Left renal pelvis (tissue), 4 donors: ENCODE measurements at places on chromosomes 11 and 22.
A peak's percentile ranks its signal among the peaks of the same experiment; 100 is the strongest.

DNA sequence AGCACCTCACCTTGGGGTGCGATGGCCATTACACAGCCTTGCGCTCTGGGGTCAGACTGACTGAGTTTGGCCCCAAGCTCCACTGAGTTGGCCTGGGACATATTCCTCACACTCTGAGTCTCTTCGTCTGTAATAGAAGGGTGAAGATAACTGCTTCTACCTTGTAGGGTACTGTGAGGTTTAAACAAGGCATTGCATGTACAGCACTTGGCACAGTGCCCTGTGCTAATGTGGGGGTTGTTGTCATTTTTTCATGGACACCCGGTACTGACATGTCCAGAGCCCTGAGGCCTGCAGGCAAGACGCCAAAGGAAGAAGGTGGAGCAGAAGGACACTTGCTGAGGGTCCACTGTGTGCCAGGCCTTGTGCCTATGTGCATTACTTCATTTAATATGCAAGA, 50.7 kb downstream of the OTOG start:
- DNase-seq = no peak

DNA sequence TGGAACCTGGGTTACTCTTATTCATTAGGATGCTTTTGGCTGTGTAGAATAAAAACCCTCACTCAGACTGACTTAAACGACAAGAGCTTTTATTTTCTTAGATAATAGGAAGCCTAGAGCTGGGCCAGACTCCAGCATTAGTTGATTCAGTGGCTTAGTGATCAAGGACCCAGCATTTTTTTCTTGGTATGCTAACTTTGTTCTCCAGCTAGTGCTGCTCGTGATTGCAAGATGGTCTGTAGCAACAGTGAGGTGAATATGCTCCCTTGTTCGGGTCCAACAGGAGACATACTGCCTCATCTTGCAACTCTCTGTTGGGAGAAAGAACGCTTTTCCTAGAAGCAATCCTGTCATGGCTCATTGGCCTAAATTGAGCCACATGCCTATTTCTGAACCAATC, 33.4 kb downstream of the INSC start:
- DNase-seq = no peak

- DNase-seq = no peak
Measured at GRCh38 chr11:113505541-113506375, 30.6 kb upstream of the DRD2 start.

DNA sequence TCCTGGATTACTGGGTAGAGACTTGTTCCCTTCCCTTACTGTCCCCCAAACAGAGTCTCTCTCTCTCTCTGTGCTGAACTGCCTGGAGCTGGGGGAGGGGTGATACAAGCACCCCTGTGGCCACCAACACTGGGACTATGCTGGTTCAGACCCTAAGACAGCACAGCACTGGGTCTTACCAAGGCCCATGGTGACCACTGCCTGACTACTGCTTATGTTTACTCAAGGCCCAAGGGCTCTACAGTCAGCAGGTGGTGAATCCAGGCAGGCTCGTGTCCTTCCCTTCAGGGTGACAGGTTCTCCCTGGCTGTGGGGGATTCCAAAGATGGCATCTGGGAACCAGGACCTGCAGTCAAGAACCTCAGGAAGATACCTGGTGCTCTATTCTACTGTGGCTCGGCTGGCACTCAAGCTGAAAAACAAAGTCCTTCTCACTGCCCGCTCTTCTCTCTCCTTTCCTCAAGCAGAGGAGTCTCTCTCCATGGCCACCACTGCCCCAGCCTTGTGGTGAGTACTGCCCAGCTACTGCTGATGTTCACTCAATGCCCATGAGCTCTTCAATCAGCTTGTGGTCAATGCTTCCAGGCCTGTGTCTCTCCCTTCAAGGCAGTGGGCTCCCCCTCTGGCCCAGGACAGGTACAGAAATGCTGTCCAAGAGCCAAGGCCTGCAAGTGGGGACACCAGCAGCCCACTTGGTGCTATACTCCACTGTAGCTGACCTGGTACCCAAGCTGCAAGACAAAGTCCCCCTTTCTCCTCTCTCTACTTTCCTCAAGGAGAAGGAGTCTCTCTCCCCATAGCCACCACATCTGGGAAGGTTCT, 41.8 kb upstream of the SHANK2 start:
- no peak for DNase-seq

GRCh38 chr11:73203790-73204189, 14.3 kb upstream of the P2RY2 start:
- DNase-seq = no peak

GRCh38 chr11:111044751-111045406, 200.6 kb upstream of the POU2AF2 start:
- DNase-seq = no peak

GRCh38 chr11:123480290-123480815, 50.3 kb downstream of the GRAMD1B start:
- DNase-seq = no peak

- no peak for DNase-seq
Measured at GRCh38 chr11:46903846-46904245, 14.5 kb downstream of the LRP4 start.

GRCh38 chr22:38314933-38315822, 2.1 kb downstream of the CSNK1E start:
- DNase-seq = no peak

DNA sequence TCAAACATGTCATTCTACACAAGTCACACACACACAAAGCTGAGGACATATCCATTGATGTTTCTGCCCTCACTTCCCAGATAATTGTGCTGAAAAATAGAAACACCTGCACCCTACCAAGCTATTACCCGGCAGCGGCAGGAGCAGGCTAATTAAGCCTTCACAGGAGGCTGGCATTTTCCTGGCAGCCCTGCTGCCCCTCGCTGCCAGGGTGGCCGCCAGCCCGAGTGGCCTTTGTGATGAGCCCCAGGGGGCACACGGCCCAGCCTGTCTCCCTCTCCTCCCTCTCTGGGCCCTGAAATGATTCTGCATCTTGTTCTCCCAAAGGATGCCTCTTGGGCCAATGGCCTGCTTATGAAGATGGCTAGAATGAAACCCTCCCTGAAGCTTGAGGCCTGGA, 76.2 kb upstream of the TP53I11 start:
- no peak for DNase-seq

GRCh38 chr11:64028398-64029115, 7.2 kb upstream of the FLRT1 start:
- DNase-seq = no peak

- no peak for DNase-seq
Measured at GRCh38 chr22:37209140-37209845, 3.0 kb downstream of the SSTR3 start.

DNA sequence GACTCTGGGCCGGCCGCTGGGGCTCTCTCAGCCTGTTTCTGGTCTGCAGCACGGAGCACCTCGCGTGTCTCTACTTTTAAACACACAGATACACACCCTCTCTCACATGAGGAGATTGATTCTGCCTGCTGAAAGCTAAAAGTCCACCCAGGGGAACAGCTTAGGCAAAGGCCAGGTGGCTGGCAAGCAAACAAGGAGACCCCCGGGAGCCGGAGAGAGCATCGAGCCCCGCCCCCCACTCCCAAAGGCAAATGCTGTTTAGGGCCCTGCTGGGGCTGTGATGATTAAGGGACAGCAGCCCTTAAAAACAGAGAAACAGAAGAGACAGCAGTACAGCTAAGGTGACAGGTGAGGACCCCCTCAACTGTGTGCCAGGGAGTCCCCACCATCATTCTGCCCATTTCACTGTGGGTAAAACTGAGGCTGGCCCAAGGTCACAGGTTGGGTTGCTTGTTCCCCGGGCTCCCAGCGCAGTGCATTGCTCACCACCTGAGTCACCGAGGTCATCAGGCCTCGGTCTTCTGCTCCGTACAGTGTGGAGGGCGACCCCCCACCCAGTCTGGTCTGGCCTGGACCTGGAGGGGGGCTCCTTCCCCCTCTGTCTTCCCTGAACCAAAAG, 6.8 kb downstream of the CABP7 start:
- no peak for DNase-seq

DNA sequence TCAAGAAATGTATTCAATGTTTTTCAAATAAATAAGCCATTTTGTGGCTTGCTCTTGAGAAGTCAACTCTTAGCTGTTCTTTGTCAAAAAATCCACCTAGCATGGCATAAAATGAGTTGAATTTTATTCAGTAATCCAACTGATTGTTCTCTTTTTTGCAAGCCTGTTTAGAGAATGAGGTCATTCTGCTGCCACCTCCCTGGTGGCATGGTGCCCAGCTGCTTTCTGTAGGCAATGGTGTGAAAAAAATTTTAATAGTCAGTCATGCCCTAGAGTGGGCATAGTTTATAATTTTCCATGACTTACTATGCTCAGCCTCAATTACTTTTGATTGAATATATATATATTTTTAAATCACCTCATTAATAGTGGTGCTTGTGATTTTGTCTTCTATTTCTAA, 177.2 kb downstream of the INSC start:
- no peak for DNase-seq

GRCh38 chr11:390175-390574, 3.8 kb upstream of the PKP3 start:
- DNase-seq = no peak

DNA sequence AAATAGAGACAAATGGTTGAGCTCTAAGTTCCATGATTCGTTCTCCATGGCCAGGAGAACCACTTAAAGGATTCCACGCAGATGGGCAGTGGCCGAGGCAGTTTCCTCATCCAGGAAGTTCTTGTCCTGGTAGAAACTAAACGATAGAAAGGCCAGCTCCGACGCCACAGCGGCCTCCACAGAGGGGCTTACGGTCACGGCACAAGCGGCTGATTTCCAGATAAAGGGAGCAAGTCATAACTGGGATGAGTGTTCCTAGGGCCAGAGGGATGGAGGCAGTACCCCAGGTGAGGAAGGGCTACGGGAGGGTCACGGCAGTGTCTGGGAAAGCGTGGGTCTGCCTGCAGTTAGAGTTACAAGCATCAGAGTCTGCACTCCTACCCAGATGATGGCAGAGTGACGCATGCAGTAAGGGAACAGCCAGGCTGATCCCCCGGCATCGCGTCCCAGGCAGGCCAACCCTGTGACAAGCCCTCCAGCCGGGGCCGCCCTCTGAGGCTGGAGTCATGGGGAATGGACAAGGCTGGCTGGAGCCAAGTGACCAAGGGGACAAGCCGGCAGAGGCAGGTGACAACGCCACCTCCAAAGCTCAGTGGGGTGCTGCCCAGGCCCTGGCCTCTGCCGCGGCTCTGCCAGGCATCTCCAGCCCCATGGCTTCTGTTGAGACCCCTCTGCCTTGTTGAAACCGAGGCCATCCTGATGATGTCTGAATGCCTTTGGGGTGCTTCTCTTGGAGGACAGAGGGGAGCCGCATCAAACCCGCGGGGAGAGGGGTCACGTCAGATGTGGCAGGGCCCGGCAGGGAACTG, 475.1 kb downstream of the BRD1 start:
- DNase-seq = no peak

DNA sequence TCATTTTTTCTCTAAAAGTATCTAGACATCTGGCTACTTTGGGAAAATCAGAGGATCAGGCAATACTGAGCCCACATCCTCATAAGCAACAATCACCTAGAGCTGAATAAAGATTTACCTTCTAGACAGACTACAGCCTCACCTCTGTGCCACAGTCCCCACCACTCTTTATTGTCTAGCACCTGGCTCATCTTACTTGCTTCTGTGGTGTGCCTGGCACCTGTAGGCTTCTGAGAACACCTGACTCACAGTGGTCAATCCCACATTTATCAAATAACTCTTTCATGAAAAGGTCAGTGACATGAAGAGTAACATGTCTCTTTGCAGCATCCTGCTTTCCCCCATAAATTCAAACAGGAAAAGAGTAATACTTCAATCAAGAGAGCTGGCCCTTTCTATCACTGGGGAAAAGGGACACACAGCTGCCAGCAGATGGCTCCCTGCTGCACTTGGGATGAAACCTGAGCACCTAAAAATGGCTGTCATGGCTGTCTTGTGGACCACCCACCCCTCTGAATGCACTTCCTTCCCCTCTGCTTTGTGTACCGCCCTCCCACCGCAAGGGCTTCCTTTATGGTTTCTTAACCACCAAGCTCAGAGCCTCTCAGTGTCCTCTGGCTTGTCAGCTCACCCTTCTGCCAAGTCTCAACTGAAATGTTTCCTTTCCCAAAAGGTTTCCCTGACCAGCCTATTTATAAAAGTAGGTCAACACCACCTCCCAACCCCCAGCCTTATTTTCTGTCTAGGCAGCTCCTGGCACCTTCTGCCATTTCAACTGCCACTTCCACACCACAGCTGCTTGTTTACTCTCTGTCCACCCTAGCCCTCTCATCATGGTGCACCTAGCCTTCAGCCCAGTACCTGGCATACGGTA, 9.3 kb downstream of the TFIP11 start:
- no peak for DNase-seq

DNA sequence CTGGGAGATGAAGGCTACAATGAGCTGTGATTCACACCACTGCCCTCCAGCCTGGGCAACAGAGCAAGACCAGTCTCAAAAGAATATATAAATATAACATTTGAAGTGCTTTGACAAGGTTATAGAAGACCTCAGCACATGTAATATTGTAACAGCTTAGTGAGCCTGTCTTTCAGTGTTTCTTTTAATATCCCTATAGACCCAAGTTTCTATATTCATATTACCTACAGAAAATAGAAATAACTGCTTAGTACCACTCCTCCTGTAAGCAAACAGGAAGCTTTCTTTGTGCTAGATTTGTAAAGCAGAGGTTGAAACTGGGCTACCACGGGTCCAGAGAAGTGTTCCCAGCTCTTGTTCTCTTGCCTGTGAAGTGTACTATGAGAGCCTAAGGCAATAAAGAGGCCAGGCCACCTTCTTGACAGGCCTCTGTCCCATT, 68.2 kb downstream of the PPP2R1B start:
- DNase-seq = no peak

DNA sequence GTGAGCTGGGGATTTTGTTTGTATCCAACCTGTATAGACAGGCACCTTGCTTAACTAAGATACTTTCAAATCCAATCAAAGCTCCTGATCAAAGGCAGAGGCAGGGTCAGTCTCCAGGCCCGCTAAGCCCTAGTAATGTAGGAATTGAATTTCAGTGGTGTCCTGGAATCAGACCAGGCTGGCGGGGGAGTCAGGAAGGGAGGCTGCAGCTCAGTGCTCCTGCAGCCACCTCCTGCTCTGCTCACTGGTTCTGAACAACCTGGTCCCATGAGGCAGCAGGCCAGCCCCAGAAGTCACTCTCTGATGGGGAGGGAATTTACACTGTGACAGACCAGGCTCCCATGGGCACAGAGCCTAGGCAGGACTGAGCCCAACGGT, 38.5 kb upstream of the GALNT18 start:
- DNase-seq = peak; percentile 12

DNA sequence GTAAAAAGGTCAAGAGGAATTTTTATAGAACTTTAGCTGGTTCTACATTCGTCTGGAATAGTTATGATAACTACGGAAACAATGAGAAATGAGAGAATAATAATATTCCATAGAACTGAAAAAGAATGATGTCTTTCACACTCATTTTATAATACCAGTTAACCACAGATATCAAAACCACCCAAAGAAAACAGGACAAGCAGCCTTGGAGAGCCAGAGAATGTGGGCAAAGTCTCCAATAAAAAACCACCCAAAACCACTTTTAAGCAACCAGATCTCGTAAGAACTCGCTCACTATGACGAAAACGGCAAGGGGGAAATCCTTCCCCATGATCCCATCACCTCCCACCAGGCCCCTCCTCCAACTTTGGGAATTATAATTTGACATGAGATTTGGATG, 60.8 kb downstream of the ARHGAP32 start:
- no peak for DNase-seq
